ENCODE measurements at places on chromosomes 13 and 19.

DNA sequence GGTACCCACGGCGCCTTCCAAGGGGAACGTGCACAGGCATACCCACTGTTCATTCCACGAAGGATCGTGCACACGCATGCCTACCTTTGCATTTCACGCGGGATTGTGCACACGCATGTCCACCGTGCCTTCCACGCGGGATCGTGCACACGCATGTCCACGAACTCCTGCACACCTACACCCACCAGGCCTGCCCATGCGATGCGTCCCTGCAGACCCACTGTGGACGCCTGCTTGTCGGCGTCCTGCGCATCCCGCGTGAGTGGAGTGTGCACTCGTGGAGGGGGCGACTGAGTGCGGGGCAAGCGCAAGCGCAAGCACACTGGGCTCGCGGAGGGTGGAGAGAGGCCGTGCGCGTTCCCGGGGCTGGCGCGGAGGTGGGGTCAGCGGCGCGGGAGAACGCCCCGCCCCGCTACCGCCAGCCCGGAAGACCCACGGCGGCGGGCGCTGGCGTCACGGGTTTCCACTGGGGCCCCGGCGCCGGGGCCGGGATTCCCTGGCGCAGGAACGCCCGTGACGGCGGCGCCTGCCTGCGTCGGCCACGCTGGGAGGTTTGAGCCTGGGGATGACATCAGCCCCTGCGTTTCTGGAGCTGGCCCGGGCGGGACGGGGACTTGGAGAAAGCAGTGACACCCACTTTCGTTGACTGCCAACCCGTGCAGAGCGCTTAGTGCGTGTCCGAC is 18.7 kb downstream of the GADD45B start:
- peak; percentile 16 for DNase-seq

DNA sequence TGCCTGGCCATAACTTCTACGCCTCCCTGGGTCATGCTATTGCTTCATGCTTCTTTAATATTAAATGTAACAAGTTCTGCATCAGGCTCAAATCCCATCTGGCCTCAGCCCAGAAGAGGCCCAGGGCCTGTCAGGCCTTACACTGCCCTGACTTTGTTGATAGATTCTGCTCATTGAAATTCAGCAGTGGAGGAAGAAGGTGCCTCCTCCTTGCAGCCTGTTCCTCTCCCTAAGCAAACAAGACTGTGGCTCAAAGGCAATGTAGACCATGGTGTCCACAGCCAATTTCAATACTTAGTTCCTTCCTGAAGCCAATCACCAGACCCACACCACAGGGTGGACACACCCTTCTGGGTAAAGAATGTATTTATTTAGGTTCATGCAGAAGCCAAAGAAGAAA is 59.4 kb downstream of the LACC1 start:
- DNase-seq, result no peak

DNA sequence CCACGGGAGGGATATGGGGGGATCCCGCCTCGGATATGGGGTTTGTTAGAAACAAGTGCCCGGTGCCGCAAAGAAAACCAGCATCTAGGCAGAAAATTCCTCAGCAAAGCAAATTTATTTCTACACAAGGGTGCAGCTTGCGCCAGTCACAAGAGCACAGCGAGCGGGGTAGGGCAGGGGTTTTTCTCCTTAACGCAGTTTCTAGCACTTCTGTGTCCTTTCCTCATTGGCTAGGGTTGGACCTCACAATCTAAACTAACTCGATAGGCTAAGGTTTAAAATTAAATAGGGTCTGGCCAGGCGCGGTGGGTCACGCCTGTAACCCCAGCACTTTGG is 595 bp downstream of the ZNF440 start:
- no peak for DNase-seq

- DNase-seq, result no peak
Measured at GRCh38 chr13:25846222-25846984, 205.4 kb downstream of the SHISA2 start.

DNA sequence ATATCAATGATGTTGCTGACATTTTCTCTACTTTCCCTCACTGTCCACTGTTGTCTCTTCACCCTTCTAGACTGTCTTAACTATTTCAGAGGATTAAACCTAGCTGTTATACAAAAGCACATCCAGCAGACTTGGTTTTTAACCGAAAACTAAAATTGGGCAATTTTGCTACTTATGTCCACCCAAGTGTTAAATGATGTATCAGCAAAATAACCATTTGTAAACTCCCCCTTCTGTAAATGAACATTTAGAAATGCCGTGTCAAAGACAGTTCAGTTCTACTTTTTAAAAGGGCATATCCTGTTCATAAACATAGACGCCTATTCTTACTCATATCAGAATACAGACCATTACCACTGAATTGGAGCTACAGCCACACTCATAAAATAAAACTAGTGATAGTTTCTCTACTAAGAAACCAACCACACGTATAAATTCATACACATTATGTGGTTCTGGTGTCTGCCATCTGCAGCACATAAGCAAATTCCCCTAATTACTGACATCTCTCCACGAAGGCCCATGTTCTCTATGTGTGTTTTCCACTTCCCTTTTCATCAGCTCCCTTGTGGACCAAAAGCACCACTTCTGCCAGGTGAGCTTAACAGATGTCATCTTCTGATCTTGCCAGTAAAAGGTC is 1091.8 kb downstream of the PCDH9 start:
- DNase-seq, result no peak

- DNase-seq, result no peak
Measured at GRCh38 chr19:43507880-43508279, 3.3 kb upstream of the PHLDB3 start.

DNA sequence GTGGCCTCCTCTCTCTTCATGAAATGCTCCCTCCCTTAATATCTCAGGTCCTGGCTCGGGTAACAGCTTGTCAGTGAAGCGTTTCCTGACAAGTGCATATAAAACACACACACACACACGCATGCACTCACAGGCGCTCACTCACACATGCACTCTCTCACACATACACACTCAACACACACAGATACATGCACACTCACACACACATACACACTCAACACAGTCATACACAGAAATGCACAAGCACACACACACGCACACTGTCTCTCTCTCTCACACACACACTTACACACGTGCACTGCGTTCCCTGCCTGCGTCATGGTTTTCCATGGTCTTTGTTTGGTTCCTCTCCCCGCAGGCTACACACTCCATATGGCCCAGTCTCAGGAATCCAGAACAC is 344.1 kb downstream of the UQCRFS1 start:
- no peak for DNase-seq

DNA sequence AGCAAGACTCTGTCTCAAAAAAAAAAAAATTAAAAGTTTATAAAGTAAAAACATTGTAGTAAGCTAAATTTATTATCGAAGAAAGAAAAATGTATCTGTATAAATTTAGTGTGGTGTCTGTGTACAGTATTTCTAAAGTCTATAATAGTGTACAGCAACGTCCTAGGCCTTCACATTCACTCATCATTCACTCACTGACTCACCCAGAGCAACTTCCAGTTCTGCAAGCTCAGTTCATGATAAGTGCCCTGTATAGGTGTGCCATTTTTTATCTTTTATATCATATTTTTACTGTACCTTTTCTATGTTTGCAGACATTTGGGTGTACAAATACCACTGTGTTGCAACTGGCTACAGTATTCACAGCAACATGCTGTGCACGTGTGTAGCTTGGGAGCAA is 118.1 kb downstream of the TNFRSF19 start:
- no peak for DNase-seq

GRCh38 chr19:16125737-16126495 is 14.2 kb downstream of the RAB8A start:
- no peak for DNase-seq

- no peak for DNase-seq
Measured at GRCh38 chr13:102825921-102826706, 19.7 kb upstream of the ERCC5 start.

GRCh38 chr19:10398819-10399218 is 4.5 kb downstream of the CDC37 start:
- DNase-seq, result no peak

DNA sequence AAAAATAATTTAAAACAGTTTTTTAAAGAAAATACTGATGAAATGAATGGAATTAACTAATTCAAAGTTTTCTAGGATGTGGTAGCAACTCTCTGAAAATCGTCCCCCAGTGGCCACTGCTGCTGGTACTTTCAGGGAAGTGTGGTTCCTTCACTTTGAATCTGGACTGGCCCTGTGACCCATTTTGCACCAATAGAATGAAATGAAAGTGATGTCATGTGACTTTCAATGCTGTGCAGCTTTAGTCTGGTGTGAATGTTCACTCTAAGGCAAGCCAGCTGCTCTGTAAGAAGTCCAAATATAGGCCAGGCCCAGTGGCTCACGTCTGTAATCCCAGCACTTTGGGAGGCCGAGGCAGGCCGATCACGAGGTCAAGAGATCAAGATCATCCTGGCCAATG is 26.4 kb upstream of the HNRNPA1L2 start:
- DNase-seq, result no peak

DNA sequence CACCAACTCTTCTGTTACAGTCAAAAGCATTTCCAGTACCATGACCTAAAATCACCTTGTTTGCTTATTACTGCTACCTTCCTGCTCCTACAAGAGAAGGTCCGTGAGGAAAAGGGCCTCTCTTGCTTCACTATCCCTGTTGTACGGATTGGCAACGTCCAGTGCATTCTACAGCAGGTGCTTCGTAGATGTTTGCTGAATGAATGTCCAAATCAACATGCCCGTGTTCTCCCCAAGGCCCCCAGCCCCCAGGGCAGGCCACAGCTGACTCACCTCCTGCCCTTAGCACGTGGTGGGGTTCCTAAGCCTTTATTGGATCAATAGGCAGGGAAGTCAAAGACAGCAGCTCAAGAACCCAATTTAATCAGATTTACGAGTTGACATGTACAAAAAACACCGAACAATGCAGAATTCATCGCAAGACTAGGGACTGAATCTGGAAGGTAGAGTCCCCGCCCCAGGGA is 5.5 kb upstream of the NAPA start:
- DNase-seq, result no peak

DNA sequence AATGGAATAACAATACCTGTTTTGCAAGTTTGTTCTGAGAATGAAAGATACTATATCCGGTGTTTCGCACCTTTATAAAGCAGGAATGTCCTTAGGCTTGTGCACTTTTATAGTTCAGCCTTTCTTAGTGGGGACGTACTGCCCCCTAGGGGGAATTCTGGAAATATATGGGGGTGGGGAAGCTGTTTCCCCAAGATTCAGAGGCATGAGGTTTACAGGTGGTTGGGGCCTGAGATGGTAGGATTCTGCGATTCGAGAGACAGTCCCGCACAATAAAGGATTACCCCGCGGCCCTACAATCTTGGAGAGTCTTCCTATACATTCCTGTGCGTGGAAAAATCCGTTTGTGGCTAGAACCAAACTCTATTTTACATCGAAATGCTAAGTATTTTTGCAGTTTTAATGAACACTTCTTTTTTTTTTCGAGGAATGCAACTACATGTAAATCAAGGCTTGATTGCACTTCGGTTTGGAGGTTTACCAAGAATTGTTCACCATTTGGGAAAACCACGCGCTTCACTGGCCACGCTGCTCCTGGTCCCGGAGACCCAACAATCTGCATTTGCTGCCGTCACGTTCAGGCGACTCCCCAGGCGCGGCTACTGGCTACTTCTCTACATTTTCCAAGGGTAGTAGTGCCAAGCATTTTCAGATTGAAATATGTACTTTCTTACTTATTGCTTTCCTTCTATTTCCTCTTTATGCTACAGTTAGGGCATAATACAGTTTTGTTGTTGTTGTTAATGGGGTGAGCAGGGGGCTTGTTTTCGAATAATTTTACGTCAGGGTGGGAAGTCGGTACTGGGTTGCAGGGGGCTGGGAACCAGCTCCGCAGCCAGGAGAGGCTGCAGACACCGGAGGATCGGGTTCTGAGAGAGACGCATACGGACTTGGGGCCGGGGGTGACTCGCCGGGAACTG is 830 bp downstream of the NEK5 start:
- DNase-seq, result peak; percentile 27

- no peak for DNase-seq
Measured at GRCh38 chr19:17340871-17341357, 3.6 kb downstream of the GTPBP3 start.

GRCh38 chr13:31982124-31982523 is 49.5 kb upstream of the FRY start:
- DNase-seq, result no peak

GRCh38 chr13:42211704-42212464 is 60.1 kb upstream of the AKAP11 start:
- no peak for DNase-seq

- DNase-seq, result no peak
Measured at GRCh38 chr19:14112051-14112808, 5.3 kb downstream of the PRKACA start.

GRCh38 chr13:73092829-73093228 is 34.0 kb downstream of the KLF5 start:
- no peak for DNase-seq

Data from activated gamma-delta T cell treated with anti-CD3 and anti-CD28 coated beads, Interleukin-2, amount 50 U/mL, for 16 hours (primary cell).